ENCODE measurements at places on chromosomes 11 and 22. TPM values are rescaled to one million over a fixed set of nuclear protein-coding genes. Genes with fewer than 3 reads are reported as not detected.

GRCh38 chr11:83639995-83640758 lies 354.0 kb upstream of the CCDC90B start:
- H3K27ac ChIP-seq = no peak overlapping the region
- no peak for DNase-seq
- no peaks in the 10 kb centered on the region for H3K36me3 ChIP-seq

GRCh38 chr22:20953668-20954500 lies 13.2 kb upstream of the AIFM3 start:
- no peak for DNase-seq
- no peak overlapping the region for H3K27ac ChIP-seq
- no peaks in the 10 kb centered on the region for H3K27me3 ChIP-seq
- no peaks in the 10 kb centered on the region for H3K4me1 ChIP-seq
- H3K36me3 ChIP-seq = peaks cover 6% of the 10 kb centered on the region
- H3K4me3 ChIP-seq = no peak overlapping the region

GRCh38 chr11:46917762-46918082 lies 628 bp downstream of the LRP4 start:
- H3K27me3 ChIP-seq = no peaks in the 10 kb centered on the region
- H3K4me1 ChIP-seq = peaks cover 6% of the 10 kb centered on the region
- no peak for DNase-seq
- H3K27ac ChIP-seq = no peak overlapping the region
- peak overlapping the region; percentile 44 for H3K4me3 ChIP-seq

DNA sequence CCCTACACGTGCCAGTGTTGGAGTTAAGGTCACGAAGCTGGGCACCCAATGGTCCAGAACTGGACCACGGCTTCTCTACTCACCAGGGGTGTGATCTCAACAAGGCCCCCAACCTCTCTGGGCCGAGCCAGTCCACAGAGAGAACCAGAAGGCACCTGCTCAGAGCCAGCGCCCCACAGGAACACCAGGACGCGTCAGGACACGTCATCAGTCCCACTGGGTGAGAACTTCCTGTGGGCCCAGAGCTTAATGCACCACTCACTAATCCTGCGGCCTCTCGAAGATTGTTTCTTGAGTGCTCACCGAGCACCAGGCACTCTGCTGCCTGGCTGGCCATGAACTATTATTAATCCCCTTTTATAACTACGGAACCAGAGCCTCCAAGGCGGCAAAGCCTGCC lies 10.1 kb downstream of the PHF21B start:
- H3K36me3 ChIP-seq = no peaks in the 10 kb centered on the region
- no peak for DNase-seq
- H3K27ac ChIP-seq = no peak overlapping the region
- H3K27me3 ChIP-seq = no peaks in the 10 kb centered on the region
- H3K4me3 ChIP-seq = no peak overlapping the region

DNA sequence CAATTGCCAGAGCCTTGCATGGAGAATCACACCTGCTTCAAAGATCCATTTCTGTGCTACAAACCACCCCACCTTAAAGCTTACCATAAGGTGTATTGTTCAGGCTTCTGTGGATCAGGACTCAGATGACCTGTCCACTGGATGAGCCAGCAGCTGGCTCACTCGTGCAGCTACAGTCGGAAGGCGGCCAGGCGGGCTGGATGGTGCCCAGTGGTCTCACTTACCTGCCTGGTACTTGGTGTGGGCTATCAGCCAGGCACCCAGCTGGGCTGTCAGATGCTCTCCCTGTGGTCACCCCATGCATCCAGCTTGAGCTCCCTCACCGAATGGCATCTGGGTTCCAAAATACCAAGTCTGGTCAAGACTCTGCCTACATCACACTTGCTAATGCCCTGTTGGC lies 10.9 kb upstream of the APOBEC3B start:
- no peaks in the 10 kb centered on the region for H3K27me3 ChIP-seq
- no peak overlapping the region for H3K4me3 ChIP-seq
- DNase-seq = no peak
- no peaks in the 10 kb centered on the region for H3K4me1 ChIP-seq

DNA sequence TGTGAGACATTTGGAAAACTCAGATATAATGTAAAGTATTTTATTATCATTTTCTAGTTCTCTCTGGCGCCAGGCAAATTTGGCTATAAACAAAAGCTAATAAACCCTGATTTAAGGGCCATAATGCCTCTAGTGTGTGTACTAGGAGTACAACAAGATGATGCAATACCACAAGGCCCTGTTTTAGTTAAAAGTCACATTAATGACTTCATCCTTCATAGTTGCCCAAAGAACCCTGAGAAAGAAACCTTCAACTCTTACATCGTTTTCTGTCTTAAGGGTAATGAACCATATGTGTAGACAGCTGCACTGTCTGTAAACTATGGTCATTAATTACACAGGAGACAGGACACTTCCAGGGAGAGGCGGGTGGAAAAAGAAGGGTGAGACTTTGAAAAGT lies 538.4 kb downstream of the FAM181B start:
- DNase-seq = peak; percentile 15
- no peaks in the 10 kb centered on the region for H3K27me3 ChIP-seq
- no peak overlapping the region for H3K4me3 ChIP-seq
- no peak overlapping the region for H3K27ac ChIP-seq
- H3K4me1 ChIP-seq = peaks cover 3% of the 10 kb centered on the region

GRCh38 chr11:16784097-16784496 lies 45.6 kb downstream of the C11orf58 start:
- no peak for DNase-seq
- no peak overlapping the region for H3K27ac ChIP-seq
- peaks cover 26% of the 10 kb centered on the region for H3K4me1 ChIP-seq
- H3K36me3 ChIP-seq = peaks cover 8% of the 10 kb centered on the region
- no peak overlapping the region for H3K4me3 ChIP-seq
- no peaks in the 10 kb centered on the region for H3K27me3 ChIP-seq

The HOATZ gene
- total RNA-seq = not detected

DNA sequence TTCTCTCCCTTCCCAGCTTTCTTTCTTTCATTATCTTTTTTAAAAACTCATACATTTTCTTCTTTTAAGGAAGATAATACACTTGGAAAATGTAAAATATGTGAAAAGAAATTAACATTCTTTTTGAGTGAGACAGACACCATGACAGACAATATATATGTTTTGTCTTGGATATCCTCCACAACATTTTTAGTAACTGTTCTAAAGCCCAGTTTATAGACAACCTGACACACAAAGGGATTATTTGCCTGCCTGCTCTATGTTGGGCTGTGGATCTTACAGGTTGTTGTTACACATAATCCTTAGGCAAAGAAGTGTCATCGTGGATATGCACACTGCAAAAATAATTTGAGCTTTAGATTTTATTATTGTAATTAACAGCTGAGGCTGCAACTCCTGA lies 301.4 kb upstream of the PDGFD start:
- no peaks in the 10 kb centered on the region for H3K4me1 ChIP-seq
- H3K36me3 ChIP-seq = no peaks in the 10 kb centered on the region
- H3K27ac ChIP-seq = no peak overlapping the region

The CRYBA4 gene
- 0.41 TPM for total RNA-seq

DNA sequence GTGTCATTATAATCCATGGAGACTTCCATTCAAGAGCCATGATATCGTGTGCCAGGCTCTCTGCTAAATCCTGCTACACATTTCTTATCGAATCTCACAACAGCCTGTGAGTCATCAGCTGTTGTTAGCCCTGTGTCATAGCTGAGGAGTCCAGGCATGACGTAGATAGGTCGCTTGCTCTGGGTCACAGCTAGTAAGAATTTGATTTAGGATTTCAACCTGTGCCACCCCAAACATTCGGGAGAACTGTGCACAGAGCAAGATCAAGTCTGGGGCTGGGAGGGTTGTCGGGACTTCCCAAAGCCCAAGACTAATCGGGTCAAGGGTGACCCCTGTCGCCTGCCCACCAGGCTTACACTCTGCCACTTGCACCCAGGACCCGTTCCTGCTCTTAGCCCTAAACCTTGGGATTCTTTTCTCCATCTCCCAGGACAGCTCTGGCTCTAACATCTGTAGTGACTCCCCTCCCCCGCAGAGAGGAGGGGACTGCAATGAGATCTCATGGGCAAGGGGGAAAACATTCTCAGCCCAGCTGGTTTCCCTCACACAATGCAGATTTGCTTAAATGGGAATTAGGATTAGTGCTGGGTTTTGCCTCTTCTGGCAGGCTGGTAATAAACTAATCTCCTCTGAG lies 34.3 kb downstream of the TSPAN18 start:
- no peak overlapping the region for H3K27ac ChIP-seq
- DNase-seq = peak; percentile 88
- H3K4me3 ChIP-seq = no peak overlapping the region
- no peaks in the 10 kb centered on the region for H3K4me1 ChIP-seq
- no peaks in the 10 kb centered on the region for H3K27me3 ChIP-seq

The TIGD3 gene
- total RNA-seq = 0.19 TPM

The GAB2 gene
- 23.6 TPM for total RNA-seq

GRCh38 chr22:21980547-21980946 lies 2.0 kb downstream of the TOP3B start:
- H3K4me1 ChIP-seq = no peaks in the 10 kb centered on the region
- H3K27ac ChIP-seq = no peak overlapping the region
- H3K4me3 ChIP-seq = no peak overlapping the region
- no peaks in the 10 kb centered on the region for H3K27me3 ChIP-seq
- DNase-seq = no peak
- H3K36me3 ChIP-seq = no peaks in the 10 kb centered on the region

DNA sequence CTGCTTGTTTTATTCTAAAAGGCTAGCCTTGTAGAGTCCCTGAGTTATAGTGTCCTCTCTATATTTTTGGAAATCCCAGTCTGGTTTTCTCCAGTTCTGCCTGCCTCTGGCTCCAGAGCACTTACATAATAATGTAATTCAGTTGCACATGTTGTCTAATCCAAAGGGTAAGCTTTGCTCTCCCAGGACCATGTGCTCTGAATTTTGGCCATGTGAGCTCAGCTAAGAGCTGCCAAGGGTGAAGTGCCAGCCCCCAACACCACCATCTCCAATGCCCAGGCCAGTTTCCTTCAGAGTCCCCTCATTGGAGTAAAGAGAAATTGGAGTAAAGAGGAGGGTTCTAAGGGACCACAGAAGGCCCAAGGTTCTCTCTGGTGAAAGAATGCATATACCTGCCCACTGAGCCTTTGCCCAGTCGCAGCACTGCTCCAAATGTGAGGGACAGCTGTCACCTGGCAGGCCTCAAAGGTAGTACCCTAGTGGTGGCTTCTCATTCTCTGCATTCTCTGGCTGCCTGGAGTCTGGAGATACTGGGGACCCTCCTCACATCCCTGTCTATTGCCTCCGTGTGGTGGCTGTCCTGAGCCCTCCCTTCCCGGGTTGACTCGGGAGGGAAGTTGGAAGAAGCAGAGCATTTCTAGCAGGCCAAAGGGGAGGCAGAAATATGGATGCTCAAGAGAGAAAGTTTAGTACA lies 4.9 kb downstream of the CRY2 start:
- DNase-seq = no peak
- H3K27me3 ChIP-seq = no peaks in the 10 kb centered on the region
- H3K4me1 ChIP-seq = peaks cover 46% of the 10 kb centered on the region
- H3K4me3 ChIP-seq = no peak overlapping the region
- H3K27ac ChIP-seq = peak overlapping the region; percentile 69

The POTEH gene
- total RNA-seq = not detected

DNA sequence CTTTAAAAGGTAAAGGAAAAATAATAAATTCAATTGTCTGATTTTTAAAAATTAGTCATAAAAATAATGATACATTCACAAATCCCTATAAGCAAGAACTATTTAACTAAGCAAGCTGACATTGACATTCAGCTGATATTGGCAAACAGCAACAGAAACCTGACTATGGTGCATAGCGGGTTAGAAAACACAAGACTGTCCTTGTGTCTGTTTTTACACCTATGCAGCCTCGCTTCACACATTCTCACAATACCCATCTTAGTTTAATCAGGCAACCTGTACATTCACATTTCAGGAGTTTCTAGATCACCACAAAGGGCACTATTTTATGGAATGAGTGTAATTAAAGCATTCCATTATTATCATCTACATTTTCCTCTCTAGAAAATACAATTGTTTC lies 737.1 kb downstream of the KCNA4 start:
- H3K36me3 ChIP-seq = no peaks in the 10 kb centered on the region
- no peak for DNase-seq
- H3K27me3 ChIP-seq = no peaks in the 10 kb centered on the region
- no peaks in the 10 kb centered on the region for H3K4me1 ChIP-seq

GRCh38 chr11:110728476-110728875 lies 16.2 kb upstream of the ARHGAP20 start:
- H3K4me3 ChIP-seq = no peak overlapping the region
- H3K36me3 ChIP-seq = no peaks in the 10 kb centered on the region
- no peak for DNase-seq
- no peak overlapping the region for H3K27ac ChIP-seq
- H3K27me3 ChIP-seq = no peaks in the 10 kb centered on the region

All from kidney (tissue), 22 donors.